ENCODE measurements at places on chromosomes 1 and 21.

GRCh38 chr1:18203645-18204044, 96.0 kb downstream of the IGSF21 start:
- DNase-seq = no peak

GRCh38 chr21:24705201-24705600, 902.1 kb downstream of the MRPL39 start:
- no peak for DNase-seq

DNA sequence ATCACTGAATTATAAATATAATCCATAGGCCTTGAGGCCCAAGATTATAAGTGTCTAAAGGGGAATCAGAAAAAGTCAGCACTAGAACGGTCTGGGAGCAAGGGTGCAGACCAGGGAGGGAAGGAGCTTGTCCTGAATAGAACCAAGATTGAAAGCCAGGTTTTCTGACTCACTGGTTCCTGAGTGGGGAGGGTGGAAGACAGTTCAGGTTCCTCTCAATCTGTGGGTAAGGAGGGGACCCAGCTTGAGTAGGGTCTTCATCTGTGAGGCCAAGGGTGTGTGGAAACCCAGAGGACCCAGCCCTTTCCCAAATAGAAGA, 842 bp downstream of the LENEP start:
- no peak for DNase-seq

- DNase-seq = no peak
Measured at GRCh38 chr1:155195201-155196102, 12.2 kb downstream of the THBS3 start.

- DNase-seq = no peak
Measured at GRCh38 chr1:54273092-54273794, 73.3 kb downstream of the MRPL37 start.

GRCh38 chr21:17455028-17455353, 57.9 kb upstream of the CXADR start:
- DNase-seq = no peak

GRCh38 chr21:18499761-18500376, 96.3 kb upstream of the TMPRSS15 start:
- no peak for DNase-seq

DNA sequence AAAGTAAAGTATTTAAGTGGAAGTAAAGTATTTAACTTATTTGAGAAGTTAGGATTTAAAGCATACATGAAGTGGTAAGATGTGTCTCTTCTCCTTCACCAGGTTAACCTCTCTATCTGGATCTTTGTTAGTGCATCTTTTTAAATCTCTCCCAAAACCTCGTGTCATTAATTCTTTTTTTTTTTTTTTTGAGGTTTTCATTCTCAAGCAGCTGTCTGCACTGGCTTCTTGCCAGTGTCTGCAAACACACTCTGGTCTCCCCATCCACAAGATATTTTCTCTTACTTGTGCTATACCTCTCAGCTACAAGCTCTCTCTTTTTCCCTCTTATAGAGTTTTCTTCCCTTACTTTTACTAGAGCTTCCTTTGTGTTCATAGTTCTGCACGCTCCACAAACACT, 49.0 kb downstream of the CLDN17 start:
- DNase-seq = no peak
